ENCODE measurements at places on chromosomes 6 and 20. TPM values are rescaled to one million over a fixed set of nuclear protein-coding genes. Genes with fewer than 3 reads are reported as not detected.

Gene SIRPB1
- 4.3 TPM for total RNA-seq

Gene KIF13A
- total RNA-seq: not detected

Gene TBPL1
- total RNA-seq: 51.4 TPM

- DNase-seq: peak; percentile 43
Observed at GRCh38 chr6:109458774-109459531, 3.4 kb upstream of the MICAL1 start.

DNA sequence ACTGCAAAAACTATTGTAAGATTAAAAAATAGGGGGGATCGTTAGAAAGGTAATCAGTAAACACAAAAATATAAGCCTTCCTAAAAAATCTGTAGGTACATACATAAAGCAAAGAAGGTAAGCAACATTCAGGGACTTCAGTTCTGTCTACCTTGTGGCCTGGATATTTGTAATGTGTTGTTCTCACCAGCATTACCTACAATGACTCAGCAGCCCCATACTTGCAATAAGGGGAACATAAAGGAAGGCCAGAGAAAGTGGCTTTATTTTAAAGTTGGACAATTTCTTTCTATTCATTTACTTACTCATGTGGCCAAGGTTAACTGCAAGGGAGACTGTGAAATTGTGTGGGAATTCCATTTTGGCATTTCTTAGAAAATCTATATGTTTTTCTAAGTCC, 277.2 kb upstream of the PREP start:
- DNase-seq: no peak

GRCh38 chr6:98880486-98880885, 46.1 kb downstream of the POU3F2 start:
- DNase-seq: no peak

Measured in activated naive CD8-positive, alpha-beta T cell treated with anti-CD3 and anti-CD28 coated beads for 36 hours (primary cell).